NB4 (cell line): ENCODE measurements at places on chromosomes 6 and 20.
A peak's percentile ranks its signal among the peaks of the same experiment; 100 is the strongest.

DNA sequence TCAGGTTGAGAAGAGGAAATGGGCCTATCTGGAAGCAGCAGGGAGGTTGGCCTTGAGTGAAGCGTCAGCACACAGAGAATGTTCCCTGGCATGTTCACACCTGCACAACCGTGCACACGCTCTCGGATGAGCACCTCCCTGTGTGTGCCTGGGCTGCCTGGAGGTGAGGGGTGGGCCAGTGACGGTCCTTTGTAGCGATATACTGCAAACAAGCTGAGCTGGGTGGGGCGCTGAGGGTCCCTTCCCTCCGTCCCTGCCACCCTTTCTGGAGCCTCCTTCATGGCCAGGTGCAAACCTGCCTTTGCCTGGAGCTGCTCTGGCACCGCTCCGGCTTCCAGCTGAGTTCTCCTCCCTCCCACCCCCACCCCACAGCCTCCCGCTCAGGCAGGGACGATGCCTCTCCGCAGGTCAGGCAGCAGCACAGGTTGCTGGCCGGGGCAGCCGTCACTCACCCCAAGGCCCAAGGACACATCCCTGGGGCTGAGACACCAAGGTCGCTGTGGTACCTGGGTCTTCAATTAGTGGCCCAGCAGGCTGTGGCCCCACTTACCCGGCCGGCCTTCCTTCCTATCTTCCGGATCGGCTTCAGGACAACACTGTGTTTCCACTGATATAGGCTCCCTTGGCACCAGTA, 111.6 kb downstream of the ERMARD start:
- DNase-seq: no peak

DNA sequence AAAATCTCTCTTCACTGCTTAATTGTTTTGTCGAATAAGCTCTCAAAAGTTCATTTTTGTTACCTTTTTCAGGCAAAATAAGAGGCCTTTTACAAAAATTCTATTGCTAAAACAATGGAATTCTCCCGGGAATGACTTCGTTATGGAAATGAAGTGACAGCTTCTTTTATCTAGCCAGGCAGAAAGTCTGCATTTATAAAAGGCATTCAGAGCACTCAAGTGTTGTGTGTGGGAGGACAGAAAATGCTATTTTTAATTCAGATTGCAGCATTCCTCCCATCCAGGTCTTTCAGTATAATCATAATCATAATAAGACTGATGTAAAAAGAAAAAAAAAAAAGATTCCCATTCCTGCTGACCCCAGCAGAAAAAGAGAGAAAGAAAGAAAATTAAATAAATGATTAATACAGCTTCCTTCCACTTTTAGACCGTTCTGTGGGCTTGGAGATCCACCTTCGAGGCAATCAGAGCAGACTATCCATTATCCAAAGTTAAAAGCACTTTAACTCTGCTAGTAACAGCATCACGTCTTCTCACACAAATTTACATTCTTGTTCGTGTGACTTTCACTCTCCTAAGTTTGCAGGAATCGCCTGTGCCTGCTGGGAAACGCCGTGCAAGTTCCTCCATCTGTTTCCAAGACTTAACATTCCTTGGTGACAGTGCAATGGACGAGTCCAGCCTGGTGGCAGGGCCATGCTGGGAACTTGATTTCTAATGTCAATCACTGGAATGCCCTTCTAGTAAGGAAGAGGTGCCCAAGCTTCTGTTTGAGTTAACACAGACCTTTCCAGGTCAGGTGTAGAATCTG, 258.8 kb downstream of the GMPR start:
- no peak for DNase-seq

DNA sequence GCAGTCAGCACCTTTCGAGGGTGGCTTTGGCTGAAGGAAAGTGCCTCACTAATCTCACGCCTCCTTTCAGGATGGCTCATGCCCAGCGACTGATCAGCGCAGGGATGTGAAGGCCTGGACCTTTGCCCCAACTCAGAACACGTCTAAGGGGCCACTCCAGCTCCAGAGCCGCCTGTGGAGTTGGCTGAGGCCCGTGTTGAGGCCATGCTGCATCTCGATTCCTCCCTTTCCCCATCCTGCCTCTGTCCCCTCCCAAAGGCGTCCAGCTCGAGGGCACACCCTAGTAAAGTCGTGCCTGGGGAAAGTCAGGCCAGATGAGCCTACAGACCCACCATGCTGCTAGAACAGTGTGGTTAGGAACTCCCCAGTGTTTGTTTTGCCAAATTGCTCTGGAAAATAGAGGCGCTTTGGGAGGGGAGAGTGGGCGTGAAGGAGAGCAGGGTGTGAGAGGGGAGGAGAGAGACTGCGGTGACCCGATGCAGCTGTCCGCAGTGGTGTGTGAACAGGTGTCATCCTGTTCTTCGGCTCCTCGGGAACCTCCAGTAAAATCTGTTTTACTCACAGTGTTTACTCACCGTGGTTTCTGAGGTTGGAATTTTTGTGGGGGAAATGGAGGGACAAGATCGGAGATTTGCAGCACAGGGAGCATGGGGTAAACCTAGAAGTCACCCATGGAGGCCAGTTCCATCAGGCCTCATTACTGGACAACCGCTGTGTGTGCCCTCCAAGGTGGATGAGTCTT, 85.0 kb upstream of the PMEPA1 start:
- no peak for DNase-seq

- DNase-seq: peak; percentile 35
Observed at GRCh38 chr6:139439349-139439748, 64.9 kb upstream of the CITED2 start.

GRCh38 chr6:33198853-33199436, 1.5 kb downstream of the RXRB start:
- no peak for DNase-seq

- DNase-seq: no peak
Observed at GRCh38 chr6:124053315-124053714, 249.7 kb downstream of the NKAIN2 start.

DNA sequence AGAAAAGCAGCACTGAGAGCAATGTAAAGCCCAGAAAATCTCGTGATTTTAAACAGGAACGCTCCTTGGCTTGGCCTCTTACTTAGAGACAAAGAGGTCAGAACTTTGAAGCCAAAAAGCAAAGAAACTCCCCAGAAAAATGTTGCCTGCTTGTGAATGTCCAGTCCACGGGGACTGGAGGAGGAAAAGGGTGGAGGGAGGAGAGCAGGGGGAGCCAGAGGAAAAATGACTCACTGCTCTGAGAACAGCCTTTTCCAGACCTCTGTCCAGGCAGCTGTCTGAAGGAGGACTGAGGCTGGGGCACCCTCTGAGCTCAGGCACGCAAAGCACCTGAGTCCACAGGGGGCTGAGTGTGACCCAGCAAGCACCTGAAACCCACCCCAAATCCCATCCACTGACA, 64.7 kb downstream of the TRAM2 start:
- DNase-seq: no peak

DNA sequence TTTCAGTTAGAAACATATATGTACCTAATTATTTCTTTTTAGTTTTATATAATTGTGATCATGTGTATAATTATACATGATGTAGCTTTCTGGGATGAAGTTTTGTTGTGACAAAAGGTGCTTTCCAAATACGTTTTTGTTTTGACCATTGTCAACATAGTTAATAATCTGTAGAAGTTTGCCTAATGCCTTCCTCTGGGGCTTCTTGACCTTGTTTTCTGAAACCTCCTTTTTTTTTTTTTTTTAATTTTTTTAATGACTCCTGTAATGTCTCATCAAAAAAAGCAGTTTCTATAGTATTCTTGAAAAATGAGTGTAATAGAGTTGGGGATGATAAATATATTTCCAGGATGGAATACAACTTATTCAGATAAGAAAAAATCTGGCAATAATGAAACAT, 434.7 kb upstream of the SOX4 start:
- no peak for DNase-seq

- peak; percentile 72 for DNase-seq
Observed at GRCh38 chr6:41536795-41537758, 9.1 kb upstream of the FOXP4 start.

- no peak for DNase-seq
Observed at GRCh38 chr6:99818161-99818560, 175.9 kb downstream of the MCHR2 start.

DNA sequence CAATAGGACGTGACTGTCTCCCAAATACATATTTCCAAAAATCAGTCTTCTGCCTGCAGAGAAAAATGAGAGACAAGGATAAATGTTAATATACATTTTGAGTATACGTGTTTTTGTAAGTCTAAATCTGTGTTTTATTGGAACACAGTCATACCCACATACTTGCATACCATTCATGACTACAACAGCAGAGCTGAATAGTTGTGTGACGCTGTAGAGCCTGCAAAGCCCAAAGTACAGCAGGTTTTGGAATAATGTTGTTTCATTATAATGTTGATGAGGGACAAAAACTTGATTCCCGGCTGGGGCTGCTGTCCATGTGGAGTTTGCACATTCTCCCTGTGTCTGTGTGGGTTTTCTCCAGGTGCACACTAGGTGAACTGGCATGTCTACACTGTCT, 23.8 kb upstream of the FBXO9 start:
- no peak for DNase-seq

GRCh38 chr20:11716239-11716944, 201.3 kb upstream of the BTBD3 start:
- peak; percentile 84 for DNase-seq

- DNase-seq: no peak
Observed at GRCh38 chr6:35321091-35321490, 21.3 kb upstream of the PPARD start.

GRCh38 chr6:158357570-158358216, 45.4 kb downstream of the TULP4 start:
- DNase-seq: no peak

GRCh38 chr20:2987861-2988260, 55.6 kb upstream of the GNRH2 start:
- no peak for DNase-seq

GRCh38 chr20:45341939-45342854, 6.0 kb downstream of the SDC4 start:
- no peak for DNase-seq

DNA sequence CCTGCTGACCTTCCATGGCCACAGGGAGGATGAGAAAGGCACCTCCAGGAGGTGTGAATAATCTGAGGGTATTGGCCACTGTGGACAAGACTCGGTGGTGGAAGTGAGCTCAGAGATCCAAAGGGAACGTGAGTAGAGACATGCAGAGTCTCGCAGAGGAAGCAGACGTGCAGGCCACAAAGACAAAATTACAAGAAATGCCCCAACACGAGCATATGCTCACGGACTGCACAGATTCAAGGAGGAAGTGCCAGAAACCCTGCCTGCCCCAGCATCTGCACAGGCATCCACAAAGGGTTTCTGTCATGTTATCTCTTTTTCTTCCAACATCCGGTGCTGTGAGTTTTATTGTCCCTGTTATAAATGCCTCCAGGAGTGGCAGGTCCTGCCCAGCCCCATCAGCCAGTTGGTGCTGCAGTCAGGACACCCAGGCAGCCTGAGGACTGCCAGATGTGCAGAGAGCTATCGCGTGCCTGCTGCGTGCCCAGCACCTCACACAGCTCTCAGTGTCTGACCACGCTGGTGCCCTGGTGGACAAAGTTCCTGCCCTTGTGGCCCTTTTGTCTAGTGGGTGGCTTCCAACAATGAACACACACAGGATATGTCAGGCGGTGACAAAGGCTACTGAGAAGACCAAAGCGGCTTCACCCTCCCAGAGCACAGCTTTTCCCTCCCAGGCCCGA, 34.0 kb upstream of the FANCE start:
- peak; percentile 78 for DNase-seq

DNA sequence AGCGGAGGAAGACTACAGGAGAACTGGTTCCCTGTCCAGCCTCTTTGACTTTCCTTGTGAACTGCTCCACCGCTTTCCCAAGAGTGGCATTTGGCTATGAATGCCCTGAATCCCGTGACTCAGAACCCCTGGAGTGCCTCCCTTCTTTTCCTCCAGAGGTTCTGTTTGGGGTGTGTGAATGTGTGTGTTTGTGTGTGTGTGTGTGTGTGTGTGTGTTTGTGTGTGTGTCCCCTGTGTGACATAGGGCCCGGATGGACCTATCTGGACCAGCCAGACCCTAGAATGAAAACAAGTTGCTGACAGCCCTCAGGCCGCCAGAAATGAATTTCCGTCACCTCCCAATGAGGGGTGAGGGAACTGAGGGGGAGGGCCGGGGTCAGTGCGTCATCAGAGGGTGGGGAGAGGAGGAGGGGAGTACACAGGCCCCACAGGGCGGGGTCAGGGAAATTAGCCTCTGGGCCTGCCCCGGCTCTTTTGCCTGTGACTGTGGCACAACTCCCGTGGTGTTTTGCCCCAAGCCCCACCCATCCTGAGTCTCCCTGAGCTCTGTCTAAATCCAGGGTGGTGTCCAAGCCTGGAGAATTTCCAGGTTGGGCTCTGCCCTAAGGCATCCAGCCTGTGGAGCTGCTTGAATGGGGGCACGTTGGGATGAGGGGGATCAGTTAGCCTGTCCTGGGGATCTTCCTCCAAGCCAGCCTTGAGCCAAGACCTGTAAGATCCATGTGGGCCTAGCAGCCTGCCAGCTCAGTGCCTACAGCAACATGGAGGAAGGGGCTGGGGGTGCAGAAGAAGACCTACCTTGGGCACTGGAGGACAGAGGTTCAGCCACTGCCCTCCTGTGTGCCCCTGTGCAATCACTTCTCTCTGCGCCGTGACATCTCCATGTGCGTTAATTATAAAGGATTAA, 15.2 kb upstream of the MRPS18A start:
- DNase-seq: peak; percentile 60
